ENCODE measurements at places on chromosomes 6 and 20.

DNA sequence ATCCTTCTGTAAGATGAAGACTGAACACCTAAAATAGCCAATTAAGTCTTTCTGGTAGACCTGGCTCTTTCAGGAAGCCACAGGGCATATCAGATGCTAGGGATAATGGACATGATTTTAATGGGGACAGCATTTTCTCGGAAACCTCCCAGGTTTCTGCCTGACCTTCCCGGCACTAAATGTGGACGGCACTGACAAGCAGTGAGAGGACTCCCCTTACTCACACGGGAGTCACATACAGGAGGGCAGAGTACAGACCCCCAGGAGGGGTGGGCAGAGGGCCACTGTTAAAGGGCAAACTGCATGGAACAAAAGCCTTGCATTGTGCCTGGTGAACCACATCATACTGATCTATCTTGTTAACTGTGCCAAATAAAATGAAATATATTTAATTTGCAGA lies 19.9 kb downstream of the PSMG4 start:
- DNase-seq, result no peak

DNA sequence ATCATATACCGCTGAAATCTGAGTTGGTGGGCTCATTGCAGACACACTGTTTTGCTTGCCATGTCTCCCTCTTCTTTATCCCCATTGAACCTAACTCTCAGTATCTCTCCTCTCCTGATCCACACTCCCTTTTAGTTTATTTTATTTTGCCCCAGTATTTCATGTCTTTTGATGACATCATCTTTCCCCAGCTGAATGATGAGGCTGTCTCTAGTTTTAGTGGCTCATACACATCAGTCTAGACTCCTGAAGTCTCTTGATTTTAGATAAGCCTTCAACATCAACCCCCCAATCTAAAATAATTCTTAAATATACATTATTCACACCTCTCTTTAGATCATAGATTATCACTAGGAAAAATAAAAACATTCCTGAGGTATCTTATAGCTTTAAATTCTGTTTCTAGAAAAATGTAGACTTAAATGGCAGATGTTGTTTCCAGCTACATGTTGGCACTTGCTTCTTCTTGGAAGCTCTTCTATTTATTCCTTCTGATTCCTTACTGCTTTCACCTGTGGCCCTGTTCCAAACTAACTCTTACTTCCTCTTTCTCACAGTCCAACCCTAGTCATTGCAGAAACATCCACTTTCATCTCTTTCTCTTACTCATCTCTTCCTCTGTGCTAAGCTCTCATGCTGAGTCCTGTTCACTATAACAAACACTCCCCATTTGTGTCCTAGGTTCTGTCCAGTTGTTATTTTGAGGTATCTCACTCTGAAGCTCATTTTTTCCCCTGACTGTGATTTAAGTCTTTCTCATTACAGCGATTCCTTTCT lies 191.9 kb upstream of the SLC35B3 start:
- DNase-seq, result no peak

- no peak for DNase-seq
Observed at GRCh38 chr6:157075549-157076450, 247.5 kb downstream of the TMEM242 start.

- no peak for DNase-seq
Observed at GRCh38 chr6:3744901-3745470, 6.5 kb downstream of the PXDC1 start.

GRCh38 chr6:42264162-42264851 lies 46.6 kb upstream of the MRPS10 start:
- no peak for DNase-seq

GRCh38 chr6:44868335-44868668 lies 459.8 kb upstream of the RUNX2 start:
- DNase-seq, result no peak

DNA sequence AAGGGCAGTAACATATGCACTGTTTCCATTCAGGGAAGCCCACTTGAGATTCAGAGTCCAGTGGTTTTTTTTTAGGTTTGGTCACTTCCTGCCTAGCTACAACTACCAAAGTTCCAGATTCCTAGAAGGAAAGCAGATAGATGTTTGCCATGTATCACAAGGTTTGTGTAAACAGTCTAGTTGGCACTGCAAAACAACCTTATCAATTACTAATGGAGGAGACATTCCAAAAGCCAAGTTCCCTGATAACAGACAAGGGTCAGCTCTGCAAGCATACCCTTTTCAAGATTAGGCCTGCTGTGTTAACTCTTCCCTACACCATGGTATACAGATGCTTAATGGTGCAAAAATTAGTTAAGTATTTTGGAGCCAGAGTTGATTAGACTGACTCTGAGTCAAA lies 141.3 kb upstream of the GLP1R start:
- DNase-seq, result no peak

DNA sequence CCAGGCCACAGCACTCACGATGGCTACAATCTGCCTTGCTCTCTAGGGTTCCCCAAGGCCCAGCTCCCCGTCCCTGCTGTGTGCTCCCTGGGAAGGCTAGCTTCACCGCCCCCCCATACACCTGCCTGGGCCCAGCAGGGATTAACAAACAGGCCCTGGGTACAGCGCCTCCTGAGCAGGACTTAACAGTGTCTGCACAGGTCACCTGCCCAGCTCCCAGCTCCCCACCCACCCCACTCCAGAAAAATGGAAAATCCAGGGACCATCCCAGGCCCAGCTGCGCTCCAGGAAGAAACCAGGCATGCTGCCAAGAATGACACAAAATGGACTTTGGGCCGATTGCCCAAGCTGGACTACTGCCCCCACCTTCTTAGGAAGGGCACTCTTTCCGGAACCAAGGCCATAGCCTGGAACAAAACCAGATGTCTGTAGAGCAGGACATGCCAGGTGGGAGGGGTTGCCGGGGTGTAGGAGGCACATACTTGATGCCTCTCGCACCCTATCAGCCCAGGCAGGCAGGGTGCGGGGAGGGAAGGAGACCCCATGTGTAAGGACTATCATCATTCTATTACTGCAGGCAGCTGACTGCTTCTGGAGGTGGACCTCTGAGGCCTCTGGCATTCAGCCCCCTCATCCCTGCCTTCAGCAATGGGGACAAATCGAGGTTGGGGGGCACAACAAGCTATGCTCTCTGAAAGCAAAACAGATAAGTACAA lies 104.9 kb downstream of the SNX5 start:
- no peak for DNase-seq

DNA sequence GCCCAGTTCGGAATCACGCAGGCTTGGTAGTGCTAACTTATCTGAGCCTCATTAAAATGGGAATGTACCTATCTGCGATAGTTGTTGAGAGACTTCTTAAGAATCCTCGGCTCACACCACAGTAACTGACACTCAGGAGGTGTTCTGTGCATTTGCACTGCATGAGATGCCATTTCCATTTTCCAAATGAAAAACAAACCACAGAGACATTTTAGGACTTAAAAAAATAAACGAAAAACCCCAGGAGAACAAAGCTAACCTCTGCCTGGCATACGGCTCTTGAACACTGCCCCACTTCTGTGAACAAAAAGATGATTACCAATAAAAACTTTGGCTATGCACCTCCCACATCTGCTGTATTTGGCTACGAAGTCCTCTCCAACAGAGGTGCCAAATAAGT lies 37.6 kb downstream of the BEND3 start:
- no peak for DNase-seq

- no peak for DNase-seq
Observed at GRCh38 chr6:168088161-168089053, 9.4 kb upstream of the FRMD1 start.

DNA sequence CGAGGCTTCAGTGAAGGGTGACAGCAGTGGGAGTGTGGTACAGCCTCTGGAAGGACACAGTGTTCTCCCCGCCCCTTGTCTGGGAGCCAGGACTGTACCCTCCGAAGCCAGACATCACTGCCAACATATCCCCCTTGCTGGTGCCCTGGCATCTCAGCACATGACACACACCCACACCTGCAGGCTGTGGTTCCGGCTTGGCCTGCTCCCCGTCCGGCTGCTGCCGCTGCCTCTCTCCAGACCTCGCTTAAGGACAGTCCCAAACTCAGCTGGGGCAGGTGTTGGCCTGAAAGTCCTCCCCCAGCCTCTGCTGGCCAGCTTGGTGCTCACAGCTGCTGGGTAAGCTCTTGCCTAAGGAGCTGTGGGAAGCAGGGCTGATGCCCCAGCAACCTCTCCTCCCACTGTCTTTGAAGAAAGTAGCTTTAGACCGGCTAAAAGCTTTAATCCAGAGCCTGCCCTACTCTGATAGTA lies 7.0 kb downstream of the EMILIN3 start:
- DNase-seq, result no peak

DNA sequence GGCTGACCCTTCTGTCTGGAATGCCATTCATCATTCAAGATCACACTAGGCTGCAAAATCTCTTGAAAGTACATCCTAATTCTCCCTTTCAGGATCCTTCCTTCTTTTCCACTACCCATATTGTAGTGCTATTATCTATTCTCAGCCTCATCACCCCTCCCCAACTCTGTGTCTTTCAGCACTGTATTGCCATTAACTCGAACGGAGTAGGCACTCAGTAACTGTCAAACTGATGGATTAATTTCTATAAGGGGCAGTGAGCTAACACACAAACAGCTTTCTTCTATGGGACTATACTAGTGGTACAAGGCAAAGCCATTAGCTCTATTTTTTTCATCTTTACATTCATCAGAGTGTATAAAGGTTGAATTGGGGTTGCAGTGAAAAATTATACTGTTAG lies 46.6 kb downstream of the LAMA4 start:
- DNase-seq, result no peak
